ENCODE measurements at places on chromosomes 5 and 9.

- peak; percentile 28 for DNase-seq
Measured at GRCh38 chr9:129081388-129081904, 535 bp downstream of the DOLPP1 start.

DNA sequence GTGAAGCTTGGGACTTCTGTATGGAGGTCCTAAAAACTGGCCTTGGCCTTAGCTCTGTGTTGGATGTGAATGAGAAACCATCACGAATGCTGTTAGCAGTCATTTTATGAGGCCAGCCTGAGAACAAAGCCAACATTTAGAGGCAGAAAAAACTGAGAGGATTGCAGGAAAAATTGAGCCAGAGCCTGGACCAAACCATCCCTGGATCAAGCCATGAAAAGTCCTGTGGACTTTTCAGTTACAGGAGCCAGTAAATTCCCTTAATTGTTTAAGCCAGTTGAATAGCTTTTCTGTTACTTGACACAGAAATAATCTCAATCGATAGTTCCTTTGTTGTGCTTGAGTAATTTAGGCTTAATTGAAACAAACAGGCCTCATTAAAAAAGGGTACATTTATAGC, 42.6 kb upstream of the SPATA31D4 start:
- no peak for DNase-seq

- no peak for DNase-seq
Measured at GRCh38 chr9:127138444-127138843, 16.0 kb upstream of the ANGPTL2 start.

- no peak for DNase-seq
Measured at GRCh38 chr5:156230887-156231286, 96.1 kb upstream of the SGCD start.

GRCh38 chr5:154881986-154882385, 23.6 kb downstream of the CNOT8 start:
- DNase-seq = no peak

GRCh38 chr9:137745541-137745991, 126.8 kb downstream of the EHMT1 start:
- DNase-seq = no peak

- DNase-seq = no peak
Measured at GRCh38 chr5:30581198-30581935, 612.1 kb upstream of the CDH6 start.

GRCh38 chr9:111301195-111301594, 28.8 kb downstream of the OR2K2 start:
- DNase-seq = no peak

- no peak for DNase-seq
Measured at GRCh38 chr5:41009232-41009631, 61.9 kb downstream of the MROH2B start.

DNA sequence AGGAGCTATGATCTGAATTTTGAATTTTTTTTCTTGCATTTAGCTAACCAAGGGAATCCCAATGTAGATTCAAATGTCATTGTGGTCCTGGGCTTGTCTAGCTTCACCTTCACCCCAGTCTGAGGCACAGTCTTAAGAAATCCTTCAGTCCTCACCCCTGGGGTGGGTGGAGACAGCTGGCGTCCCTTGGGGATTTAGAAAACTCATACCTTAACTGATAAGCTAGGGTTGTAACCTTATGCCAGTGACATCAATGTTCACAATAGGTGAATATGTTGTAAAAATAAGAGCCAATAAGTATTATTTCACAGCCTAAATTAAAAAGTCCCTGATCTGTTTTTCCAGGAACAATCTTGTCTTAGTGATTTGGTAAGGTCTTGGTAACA, 4.6 kb downstream of the ISOC1 start:
- DNase-seq = no peak

- no peak for DNase-seq
Measured at GRCh38 chr9:130937146-130938076, 1.6 kb downstream of the FIBCD1 start.

DNA sequence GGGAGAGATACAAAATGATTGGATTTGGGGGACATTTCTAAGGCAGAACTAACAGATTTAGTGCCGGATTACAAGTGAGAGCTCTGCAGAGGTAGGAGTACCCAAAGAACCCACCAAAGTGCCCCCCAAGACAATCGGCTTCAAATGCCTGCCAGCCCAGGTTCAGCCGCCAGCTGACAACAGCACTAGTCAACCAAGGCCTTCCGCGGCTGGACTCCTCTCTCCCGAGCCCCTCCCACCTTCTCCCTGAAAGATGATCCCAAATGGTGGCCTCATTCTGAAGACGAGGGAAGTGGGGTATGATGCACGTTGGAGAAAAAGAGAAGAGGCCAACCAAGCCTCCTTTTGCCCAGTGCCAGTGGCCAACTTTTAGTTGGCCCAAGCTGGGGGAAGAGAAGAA, 210.4 kb upstream of the SLC30A5 start:
- DNase-seq = no peak

DNA sequence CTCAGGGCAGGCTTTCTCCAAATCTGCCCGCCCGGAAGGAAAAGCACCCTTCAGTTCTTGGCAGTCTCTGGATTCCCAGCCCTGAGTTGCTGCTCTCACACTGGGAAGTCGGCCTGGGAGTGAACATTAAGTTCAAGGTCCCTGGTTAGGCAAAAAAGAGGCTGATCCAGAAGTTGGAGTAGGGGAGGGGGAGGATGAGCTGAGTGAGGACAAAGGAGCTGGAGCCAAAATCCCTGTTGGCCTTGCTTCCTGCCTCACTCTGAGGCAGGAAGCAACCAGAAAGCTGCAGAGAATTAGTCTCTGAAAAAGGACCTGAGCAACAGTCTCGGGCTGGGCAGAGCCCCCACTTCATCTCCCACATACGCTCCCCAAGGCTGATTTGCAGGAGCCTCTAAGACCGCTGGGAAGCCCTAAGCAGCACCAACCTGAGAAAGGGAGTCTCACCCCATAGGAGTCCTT, 15.0 kb upstream of the RPS14 start:
- no peak for DNase-seq

DNA sequence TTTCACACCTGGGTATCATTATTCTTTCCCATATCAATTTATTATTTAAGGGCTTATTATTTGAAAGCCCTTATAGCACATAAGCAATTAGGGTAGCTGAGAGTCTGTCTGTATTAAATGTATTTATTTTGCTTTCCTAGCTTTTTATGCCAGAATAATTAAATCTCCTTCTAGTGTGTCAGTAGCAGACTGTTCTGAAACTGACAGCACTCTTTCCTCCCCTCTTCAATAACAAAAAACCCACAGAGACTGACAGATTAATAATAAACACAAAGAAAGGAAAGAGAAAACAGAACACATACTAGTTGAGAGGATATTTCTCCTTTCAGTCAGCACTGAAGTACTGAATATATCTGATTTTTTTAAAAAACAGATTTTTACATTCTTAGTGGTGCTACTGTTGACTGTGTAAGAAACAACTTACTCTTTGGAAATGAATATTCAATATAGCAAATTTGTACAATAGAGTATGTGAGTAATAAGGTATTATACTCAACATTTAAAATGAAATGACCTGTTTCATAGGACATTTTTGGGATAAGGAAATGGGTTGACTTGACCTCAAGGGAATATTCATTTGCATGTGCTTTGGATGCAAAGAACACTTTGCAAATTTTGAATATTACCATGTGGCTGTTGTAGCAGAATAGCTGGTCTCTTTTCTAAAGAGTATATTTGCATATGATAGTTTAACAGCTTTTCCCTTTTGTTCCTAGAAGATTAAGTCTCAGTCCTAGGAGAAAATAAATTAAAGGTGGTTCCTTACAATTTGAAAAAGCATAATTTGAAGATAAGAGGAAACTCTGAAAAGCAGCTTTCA, 208.3 kb downstream of the SPATA31D1 start:
- no peak for DNase-seq

- no peak for DNase-seq
Measured at GRCh38 chr5:32645246-32645645, 59.9 kb downstream of the SUB1 start.

- peak; percentile 42 for DNase-seq
Measured at GRCh38 chr9:137685035-137685740, 66.4 kb downstream of the EHMT1 start.

GRCh38 chr5:169657127-169657526, 20.1 kb downstream of the DOCK2 start:
- no peak for DNase-seq

DNA sequence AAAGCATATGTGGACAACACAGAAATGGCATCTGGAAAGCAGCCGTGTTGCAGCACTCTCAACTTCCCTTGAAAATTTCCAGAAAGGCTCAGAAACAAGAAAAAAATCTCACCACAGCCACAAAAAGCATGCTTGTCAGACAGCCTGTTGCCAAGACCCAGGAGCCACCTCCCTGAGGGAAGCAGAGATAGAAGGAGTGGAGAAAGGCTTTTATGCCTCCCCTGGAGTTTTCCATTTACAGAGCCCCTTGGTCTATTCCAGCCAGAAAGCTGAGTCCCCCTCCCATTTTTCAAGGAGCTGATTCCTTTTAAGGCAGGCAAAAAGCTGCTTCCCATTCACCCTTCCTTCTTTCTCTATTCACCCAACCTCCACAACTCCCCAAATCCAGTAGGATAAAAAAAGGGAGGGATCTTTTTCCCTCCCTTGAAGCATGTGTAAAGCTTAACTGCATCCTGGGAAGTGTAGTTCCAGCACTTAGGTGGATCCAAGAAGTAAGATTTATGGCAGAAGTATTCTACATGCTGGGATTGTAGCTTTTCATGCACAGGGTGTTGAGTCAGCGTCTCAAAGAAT, 37.1 kb upstream of the PALM2AKAP2 start:
- no peak for DNase-seq

GRCh38 chr5:181160152-181160754, 12.9 kb downstream of the OR2V2 start:
- peak; percentile 10 for DNase-seq
